Naive thymus-derived CD4-positive, alpha-beta T cell (primary cell): ENCODE measurements at places on chromosomes 2 and 18.

GRCh38 chr18:32339045-32339444 lies 131.6 kb downstream of the GAREM1 start:
- H3K4me3 ChIP-seq, result no peak overlapping the region
- H3K27me3 ChIP-seq, result no peaks in the 10 kb centered on the region
- no peaks in the 10 kb centered on the region for H3K4me1 ChIP-seq
- no peaks in the 10 kb centered on the region for H3K36me3 ChIP-seq
- no peak overlapping the region for H3K27ac ChIP-seq

DNA sequence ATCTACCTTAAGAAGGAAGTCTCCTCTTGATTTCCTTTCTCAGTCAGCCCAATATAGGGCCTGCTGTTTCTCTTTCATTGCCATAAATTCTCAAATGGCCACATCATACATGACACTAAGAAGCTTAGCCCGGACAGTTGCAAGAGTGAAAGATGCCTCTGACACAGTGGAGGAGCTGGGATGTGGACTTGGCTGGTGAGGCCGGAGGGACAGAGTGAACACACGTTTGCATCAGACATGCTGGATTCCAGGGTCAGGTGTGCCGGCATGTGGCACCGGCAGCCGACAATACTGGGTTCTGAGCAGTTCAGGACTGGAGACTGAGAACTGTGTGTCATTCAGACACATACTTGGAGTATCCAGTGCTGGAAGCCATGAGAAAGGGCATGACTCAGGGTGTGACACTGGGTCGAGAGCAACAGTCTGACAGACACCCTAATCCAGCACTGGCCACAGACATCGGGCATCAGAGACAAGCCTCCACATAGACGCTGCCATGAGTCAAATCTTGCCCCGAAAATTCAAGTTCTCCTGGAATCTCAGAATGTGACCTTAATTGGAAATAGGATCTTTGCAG lies 31.4 kb downstream of the TIMM21 start:
- no peaks in the 10 kb centered on the region for H3K4me1 ChIP-seq
- no peak overlapping the region for H3K27ac ChIP-seq
- no peak for DNase-seq

DNA sequence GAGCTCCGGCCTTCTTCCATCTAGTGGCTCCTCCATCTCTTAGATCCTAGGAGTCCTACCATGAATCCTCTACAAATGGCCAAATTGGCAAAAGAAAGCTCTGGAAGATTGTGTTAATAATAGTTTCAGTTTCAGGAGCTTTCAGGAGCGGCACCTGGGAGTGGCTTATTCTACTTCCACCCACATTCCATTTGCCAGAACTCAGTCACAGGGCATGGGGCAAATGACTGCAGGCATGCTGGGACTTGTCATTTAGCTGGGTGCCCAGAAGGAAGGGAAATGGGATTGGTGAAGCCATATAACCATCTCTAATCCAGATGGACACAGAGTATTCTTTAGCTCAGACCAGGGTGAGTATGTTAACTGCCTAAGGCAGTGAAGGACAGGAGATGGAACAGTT lies 3.6 kb upstream of the LRATD1 start:
- DNase-seq, result no peak
- no peaks in the 10 kb centered on the region for H3K4me1 ChIP-seq
- no peaks in the 10 kb centered on the region for H3K36me3 ChIP-seq
- no peak overlapping the region for H3K4me3 ChIP-seq
- no peaks in the 10 kb centered on the region for H3K27me3 ChIP-seq
- no peak overlapping the region for H3K27ac ChIP-seq

GRCh38 chr2:232816657-232817056 lies 40.3 kb upstream of the KCNJ13 start:
- DNase-seq, result no peak
- no peak overlapping the region for H3K4me3 ChIP-seq
- no peak overlapping the region for H3K27ac ChIP-seq
- H3K27me3 ChIP-seq, result no peaks in the 10 kb centered on the region
- H3K36me3 ChIP-seq, result peaks cover 17% of the 10 kb centered on the region

DNA sequence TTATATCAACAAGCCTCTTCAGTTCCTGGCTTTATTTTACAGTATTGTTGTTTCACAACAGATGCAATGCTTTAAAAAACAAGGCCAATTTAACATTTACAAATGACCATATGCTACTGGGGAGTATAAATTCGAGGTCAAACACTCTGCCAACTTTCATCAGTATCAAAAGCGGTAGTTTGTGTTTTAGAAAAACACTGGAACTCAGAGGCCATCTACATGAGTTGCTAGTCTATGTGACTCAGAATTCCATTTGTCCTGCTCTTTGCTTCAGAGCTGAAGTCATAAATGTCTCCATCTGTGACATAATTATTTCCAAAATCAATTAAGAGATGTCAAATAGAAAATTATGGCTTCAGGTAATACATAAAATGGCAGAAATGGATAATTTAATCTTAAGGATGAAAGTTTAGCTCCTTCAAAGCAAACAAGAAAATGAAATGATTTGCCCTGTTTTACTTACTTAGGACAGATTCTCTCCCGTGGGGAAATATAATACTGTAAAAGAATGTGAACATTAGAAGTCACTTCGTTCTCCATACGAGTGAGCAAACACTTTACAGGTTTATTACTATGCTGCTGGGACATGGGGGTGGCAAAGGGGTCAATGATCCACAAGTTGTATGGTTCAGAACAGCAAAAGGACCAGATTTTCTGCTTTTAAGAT lies 3.7 kb downstream of the MEX3C start:
- peaks cover 54% of the 10 kb centered on the region for H3K4me1 ChIP-seq
- H3K27me3 ChIP-seq, result no peaks in the 10 kb centered on the region
- no peaks in the 10 kb centered on the region for H3K36me3 ChIP-seq
- no peak for DNase-seq
- H3K4me3 ChIP-seq, result no peak overlapping the region

- no peaks in the 10 kb centered on the region for H3K27me3 ChIP-seq
- no peak for DNase-seq
- H3K4me3 ChIP-seq, result no peak overlapping the region
- no peak overlapping the region for H3K27ac ChIP-seq
- no peaks in the 10 kb centered on the region for H3K4me1 ChIP-seq
Observed at GRCh38 chr2:170301626-170302025, 123.7 kb downstream of the MYO3B start.

DNA sequence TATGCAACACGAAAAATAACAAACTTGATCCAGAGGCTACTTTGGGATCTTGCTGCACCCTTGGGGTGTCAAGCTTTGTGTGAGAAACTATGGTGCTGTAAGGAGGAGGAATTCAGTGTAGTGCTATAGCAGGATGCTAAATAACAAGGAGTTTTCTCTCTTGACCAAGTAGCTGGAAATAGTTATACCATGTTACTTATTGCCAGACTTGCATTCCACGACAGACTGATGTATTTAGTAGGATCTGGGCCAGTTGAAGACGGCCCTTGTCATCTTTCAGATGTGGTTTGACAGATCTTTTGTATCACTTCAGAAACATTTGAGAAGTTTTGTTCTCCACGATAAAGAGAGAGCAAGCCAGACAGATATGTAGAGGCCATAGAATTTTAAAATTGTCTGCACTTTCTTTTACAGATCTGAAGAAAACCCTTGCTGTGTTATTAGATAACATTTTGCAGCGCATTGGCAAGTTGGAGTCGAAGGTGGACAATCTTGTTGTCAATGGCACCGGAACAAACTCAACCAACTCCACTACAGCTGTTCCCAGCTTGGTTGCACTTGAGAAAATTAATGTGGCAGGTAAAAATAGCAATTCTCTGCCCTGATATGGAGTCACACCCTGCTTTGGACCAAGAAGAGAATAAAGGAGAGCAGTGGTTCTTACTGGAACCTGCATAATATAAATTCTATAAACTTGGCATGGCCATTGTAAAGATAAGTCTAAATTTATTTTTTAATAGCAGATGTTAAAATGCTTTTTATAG lies 16.3 kb downstream of the MGAT5 start:
- no peaks in the 10 kb centered on the region for H3K36me3 ChIP-seq
- H3K27me3 ChIP-seq, result no peaks in the 10 kb centered on the region
- H3K4me1 ChIP-seq, result peaks cover 9% of the 10 kb centered on the region
- DNase-seq, result no peak

DNA sequence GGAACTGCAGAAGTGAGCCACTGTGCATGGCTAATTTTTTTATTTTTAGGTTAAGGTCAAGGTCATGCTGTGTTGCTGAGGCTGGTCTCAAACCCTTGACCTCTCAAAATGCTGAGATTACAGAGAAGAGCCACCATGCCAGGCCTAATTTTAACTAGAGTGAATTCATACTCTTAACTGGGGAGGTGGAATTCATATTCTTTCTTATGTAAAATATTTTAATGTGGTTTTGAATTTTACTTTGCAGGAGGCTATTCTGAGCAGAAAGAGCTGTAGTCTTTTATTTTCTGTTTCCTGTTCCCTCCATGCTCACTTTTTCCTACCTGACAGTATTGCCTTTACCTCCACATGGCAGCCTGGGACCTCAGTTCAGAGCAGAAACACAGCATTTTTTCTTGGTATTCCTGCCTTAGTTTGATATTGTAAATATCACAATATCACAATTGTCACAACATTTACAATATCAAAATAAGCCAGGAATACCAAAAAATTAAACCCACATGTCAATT lies 37.1 kb upstream of the CCNYL1 start:
- H3K4me3 ChIP-seq, result no peak overlapping the region
- H3K4me1 ChIP-seq, result no peaks in the 10 kb centered on the region
- H3K27ac ChIP-seq, result no peak overlapping the region
- DNase-seq, result no peak
- no peaks in the 10 kb centered on the region for H3K36me3 ChIP-seq

DNA sequence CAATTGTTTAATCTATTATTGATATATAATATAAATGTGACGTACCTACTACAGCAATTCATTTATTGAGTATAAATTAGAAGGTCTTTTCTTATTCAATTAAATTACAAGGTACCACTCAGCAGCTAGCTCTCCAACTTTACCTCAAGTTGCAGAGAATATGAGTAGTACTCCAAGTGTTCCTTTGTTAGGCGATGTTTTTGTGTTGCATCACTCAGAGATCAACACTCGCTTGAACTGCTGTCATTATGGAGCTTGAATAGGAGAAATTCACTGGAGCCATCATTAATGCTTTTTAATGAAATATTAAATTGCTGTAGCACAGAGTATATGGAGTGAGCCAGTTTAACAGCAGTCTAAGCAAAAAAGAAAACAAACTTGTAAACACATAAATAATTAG lies 320.0 kb downstream of the FSIP2 start:
- H3K27me3 ChIP-seq, result no peaks in the 10 kb centered on the region
- H3K4me3 ChIP-seq, result no peak overlapping the region
- no peak for DNase-seq
- H3K4me1 ChIP-seq, result no peaks in the 10 kb centered on the region
- no peak overlapping the region for H3K27ac ChIP-seq

DNA sequence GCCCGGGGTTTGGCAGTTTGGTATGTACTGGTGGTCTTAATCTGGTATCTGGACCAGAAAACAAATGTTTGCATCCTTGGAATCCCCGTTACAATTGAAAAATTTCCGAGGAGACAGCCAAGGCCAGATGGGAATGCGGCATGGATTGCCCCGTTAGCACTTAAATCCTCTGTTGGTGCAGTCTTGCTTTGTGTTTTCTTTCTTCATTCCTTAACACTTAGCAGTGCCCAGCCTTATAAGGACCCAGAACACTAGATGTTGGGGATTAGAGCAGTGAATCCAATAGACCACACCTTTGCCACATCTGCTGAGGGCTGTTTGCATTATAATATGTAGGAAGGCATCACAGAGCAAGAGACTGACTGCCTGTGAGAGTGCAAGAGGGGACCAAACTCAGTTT lies 12.8 kb upstream of the ZNF532 start:
- H3K36me3 ChIP-seq, result no peaks in the 10 kb centered on the region
- no peaks in the 10 kb centered on the region for H3K27me3 ChIP-seq
- H3K27ac ChIP-seq, result no peak overlapping the region
- DNase-seq, result no peak
- H3K4me3 ChIP-seq, result no peak overlapping the region
- H3K4me1 ChIP-seq, result no peaks in the 10 kb centered on the region

GRCh38 chr2:144597894-144598593 lies 78.1 kb upstream of the ZEB2 start:
- H3K27me3 ChIP-seq, result no peaks in the 10 kb centered on the region
- H3K27ac ChIP-seq, result no peak overlapping the region
- H3K4me1 ChIP-seq, result no peaks in the 10 kb centered on the region

GRCh38 chr2:114754907-114755563 lies 312.6 kb downstream of the DPP10 start:
- H3K4me3 ChIP-seq, result no peak overlapping the region
- no peak for DNase-seq
- no peaks in the 10 kb centered on the region for H3K36me3 ChIP-seq
- no peak overlapping the region for H3K27ac ChIP-seq
- no peaks in the 10 kb centered on the region for H3K27me3 ChIP-seq

DNA sequence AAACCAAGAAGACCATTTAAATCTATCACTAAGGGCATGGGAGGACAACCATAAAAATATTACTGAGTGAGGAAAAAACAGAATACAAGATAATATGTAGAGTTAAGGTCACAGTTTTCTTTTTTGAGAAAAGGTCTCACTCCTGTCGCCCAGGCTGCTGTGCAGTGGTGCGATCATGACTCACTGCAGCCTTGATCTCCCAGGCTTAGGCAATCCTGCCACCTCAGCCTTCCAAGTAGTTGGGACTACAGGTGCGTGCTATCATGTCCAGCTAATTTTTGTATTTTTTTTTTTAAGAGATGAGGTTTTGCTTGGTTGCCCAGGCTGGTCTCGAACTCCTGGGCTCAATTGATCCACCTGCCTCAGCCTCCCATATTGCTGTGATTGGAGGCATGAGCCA lies 24.0 kb downstream of the POLR1A start:
- DNase-seq, result no peak
- no peaks in the 10 kb centered on the region for H3K36me3 ChIP-seq
- H3K27me3 ChIP-seq, result no peaks in the 10 kb centered on the region
- H3K27ac ChIP-seq, result no peak overlapping the region
- H3K4me3 ChIP-seq, result no peak overlapping the region
- H3K4me1 ChIP-seq, result peaks cover 22% of the 10 kb centered on the region

DNA sequence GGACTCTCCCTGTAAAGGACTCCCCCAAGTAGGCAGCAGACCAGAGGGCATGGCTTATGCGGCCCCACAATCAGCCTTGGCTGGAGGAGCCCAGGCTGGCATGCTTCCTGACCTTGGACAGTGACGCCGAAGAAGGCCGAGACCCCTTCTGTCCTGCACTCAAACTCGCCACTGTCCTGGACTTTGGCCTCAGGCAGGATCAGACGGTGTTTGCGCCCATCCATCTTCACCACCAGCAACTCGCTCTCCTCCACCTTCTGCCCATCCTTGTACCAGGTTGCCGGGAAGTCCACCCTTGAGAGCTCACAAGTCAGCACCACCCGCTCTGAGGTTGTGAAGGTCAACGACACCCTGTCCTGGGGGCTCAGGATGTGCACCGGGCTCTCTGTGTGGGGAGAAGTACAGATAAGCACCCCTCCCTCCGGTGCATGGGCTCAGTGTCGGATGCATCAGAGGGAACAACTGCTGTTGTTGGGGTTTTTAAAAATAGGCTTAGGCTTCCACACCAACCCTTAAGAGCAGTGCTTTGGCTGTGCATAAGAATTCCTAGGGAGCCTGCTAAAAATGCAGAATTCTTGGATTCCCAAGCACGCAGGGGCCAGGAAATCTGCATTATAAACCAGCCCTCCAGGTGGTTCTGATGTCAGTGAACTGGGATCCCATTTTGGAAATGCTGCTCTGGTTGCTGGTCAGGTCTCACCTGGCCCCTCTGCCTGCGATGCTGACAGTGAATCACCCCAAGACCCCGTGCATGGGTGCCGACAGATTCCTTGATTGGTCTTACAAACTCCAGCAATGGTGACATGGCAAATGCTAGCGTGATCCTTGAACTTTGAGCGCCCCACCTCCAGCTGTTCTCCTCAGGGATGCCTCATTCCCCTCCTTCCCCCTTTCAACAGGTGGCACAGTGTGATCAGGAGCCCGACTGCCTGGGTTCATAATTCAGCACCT lies 5.9 kb downstream of the OBSL1 start:
- no peak for DNase-seq
- no peaks in the 10 kb centered on the region for H3K36me3 ChIP-seq
- H3K4me3 ChIP-seq, result no peak overlapping the region
- H3K27me3 ChIP-seq, result peaks cover 5% of the 10 kb centered on the region
- no peak overlapping the region for H3K27ac ChIP-seq
